ENCODE measurements at places on chromosomes 3 and 15. TPM values are rescaled to one million over a fixed set of nuclear protein-coding genes. Genes with fewer than 3 reads are reported as not detected.
A peak's percentile ranks its signal among the peaks of the same experiment; 100 is the strongest.

- peaks cover 8% of the 10 kb centered on the region for H3K36me3 ChIP-seq
- H3K27me3 ChIP-seq, result no peaks in the 10 kb centered on the region
- H3K27ac ChIP-seq, result peak overlapping the region; percentile 36
- peaks cover 32% of the 10 kb centered on the region for H3K4me1 ChIP-seq
- DNase-seq, result no peak
Observed at GRCh38 chr3:141273700-141274410, 42.2 kb downstream of the PXYLP1 start.

- peaks cover 10% of the 10 kb centered on the region for H3K4me1 ChIP-seq
- no peaks in the 10 kb centered on the region for H3K27me3 ChIP-seq
- H3K4me3 ChIP-seq, result no peak overlapping the region
- H3K27ac ChIP-seq, result no peak overlapping the region
- no peak for DNase-seq
- peaks cover 12% of the 10 kb centered on the region for H3K36me3 ChIP-seq
Observed at GRCh38 chr15:78272316-78272715, 8.0 kb downstream of the DNAJA4 start.

DNA sequence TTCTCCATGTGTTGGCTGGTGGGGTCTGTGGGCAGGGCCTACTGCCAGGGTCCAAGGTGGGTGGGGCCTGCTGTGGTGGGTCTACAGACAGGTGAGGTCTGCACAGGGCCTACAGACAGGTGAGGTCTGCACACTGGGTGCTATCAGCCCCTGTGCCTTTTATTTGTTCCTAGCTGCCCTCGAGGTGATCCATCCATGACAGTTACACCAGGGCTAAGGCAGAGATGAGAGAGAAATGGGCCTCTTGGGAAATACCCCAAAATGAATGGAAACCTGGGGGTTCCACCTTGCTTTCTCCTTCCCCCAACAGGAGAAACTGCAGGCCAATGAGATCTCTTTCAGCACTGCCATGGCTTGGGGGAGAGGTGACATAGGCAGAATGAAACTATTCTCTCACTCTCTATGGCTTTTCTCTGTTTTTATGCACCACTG is 36.4 kb downstream of the CFAP100 start:
- H3K4me1 ChIP-seq, result peaks cover 4% of the 10 kb centered on the region
- no peak overlapping the region for H3K4me3 ChIP-seq
- H3K27ac ChIP-seq, result no peak overlapping the region
- peak; percentile 26 for DNase-seq
- peaks cover 5% of the 10 kb centered on the region for H3K36me3 ChIP-seq

DNA sequence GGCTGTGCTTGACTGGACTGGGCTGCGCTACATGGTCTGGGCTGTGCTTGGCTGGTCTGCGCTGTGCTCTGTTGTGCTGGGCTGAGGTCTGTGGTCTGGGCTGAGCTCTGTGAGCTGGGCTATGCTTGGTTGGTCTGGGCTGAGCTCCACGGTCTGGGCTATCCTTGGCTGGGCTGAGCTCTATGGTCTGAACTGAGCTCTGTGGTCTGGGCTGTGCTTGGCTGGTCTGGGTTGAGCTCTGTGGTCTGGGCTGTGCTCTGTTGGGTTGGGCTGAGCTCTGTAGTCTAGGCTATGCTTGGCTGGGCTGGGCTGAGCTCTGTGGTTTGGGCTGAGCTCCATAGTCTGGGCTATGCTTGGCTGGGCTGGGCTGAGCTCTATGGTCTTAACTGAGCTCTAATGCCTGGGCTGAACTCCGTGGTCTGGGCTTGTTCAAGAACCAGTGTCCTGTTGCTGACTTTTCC is 92.0 kb downstream of the PLXNA1 start:
- H3K4me1 ChIP-seq, result no peaks in the 10 kb centered on the region
- H3K36me3 ChIP-seq, result no peaks in the 10 kb centered on the region
- no peaks in the 10 kb centered on the region for H3K27me3 ChIP-seq
- no peak for DNase-seq

- no peaks in the 10 kb centered on the region for H3K27me3 ChIP-seq
- no peak overlapping the region for H3K4me3 ChIP-seq
- H3K4me1 ChIP-seq, result no peaks in the 10 kb centered on the region
- H3K36me3 ChIP-seq, result peaks cover 3% of the 10 kb centered on the region
Observed at GRCh38 chr3:143464850-143465249, 345.3 kb downstream of the CHST2 start.

DNA sequence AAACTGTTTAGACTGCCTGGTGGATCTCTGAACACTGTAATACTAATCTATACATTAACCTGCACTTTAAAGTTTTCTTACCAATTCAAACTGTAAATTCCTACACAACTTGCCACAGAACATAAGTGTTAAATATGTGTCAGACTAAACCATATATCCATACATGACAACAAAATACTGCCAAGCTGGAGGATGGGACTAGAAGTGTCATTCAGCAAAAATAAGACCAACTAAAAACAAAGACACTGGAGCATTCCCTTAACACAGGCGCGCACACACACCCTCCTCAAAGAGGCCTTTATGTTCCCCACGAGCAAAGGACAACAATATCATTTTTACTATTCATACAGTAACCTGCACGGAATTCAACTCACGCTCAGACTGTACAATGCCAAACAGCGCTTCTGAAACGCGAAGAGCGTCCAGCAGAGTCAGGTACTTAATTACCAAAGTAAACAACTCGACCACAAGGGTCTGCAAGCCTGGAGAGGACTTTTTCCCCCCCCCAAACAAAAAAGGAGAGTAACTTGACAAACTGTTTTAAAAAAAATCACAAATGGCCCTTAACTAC is 1.1 kb downstream of the DCUN1D1 start:
- H3K27me3 ChIP-seq, result no peaks in the 10 kb centered on the region
- H3K4me1 ChIP-seq, result peaks cover 27% of the 10 kb centered on the region
- peak overlapping the region; percentile 87 for H3K27ac ChIP-seq
- H3K4me3 ChIP-seq, result peak overlapping the region; percentile 89

GRCh38 chr3:176919836-176920765 is 277.2 kb downstream of the TBL1XR1 start:
- no peak for DNase-seq
- H3K27me3 ChIP-seq, result peaks cover 3% of the 10 kb centered on the region
- no peaks in the 10 kb centered on the region for H3K36me3 ChIP-seq
- no peaks in the 10 kb centered on the region for H3K4me1 ChIP-seq

DNA sequence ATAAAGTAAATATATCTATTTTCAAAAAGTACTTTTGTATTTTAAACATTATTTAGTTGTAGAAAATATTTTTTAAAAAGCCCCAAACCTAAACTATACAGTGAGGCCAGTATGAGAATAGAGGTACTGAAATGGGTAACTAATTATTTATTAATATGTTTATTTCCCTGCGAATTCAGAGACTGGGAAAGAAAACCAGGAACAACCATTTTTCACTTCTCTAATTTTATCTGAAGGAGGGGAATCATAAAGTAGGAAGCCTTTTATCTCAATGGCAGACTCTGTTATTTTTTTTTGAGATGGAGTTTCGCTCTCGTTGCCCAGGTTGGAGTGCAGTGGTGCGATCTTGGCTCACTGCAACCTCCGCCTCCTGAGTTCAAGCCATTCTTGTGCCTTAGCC is 63.6 kb upstream of the TRAK1 start:
- peaks cover 11% of the 10 kb centered on the region for H3K36me3 ChIP-seq
- no peak for DNase-seq
- peaks cover 49% of the 10 kb centered on the region for H3K4me1 ChIP-seq
- no peak overlapping the region for H3K4me3 ChIP-seq
- H3K27me3 ChIP-seq, result no peaks in the 10 kb centered on the region

- no peaks in the 10 kb centered on the region for H3K4me1 ChIP-seq
- H3K36me3 ChIP-seq, result no peaks in the 10 kb centered on the region
- DNase-seq, result no peak
- H3K27ac ChIP-seq, result no peak overlapping the region
Observed at GRCh38 chr3:127170814-127171213, 22.1 kb upstream of the PRR23E start.

GRCh38 chr3:59839810-59840515 is 790.1 kb upstream of the CFAP20DC start:
- no peak overlapping the region for H3K4me3 ChIP-seq
- peak overlapping the region; percentile 52 for H3K27ac ChIP-seq
- DNase-seq, result peak; percentile 60
- no peaks in the 10 kb centered on the region for H3K27me3 ChIP-seq
- no peaks in the 10 kb centered on the region for H3K36me3 ChIP-seq

DNA sequence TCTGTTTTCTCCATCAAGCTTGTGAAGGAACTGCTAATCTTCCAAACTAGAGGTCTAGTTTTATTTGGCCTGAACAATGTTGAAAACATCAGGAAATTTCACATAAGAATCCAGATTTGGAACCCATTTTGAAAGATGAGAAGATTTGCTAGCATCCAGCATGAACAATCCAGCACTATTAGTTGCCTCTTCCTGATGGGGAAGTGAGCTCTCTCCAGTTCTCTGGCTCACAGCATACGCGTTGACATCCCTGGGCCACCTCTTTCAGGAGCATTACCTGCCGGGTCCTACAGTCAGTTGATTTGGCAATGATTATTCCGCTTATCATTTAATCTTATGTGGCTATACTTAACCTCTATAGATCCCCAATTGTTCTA is 10.9 kb downstream of the GPR87 start:
- H3K27ac ChIP-seq, result peak overlapping the region; percentile 72
- no peak for DNase-seq
- H3K4me3 ChIP-seq, result no peak overlapping the region

- H3K27me3 ChIP-seq, result no peaks in the 10 kb centered on the region
- peaks cover 12% of the 10 kb centered on the region for H3K36me3 ChIP-seq
- peaks cover 12% of the 10 kb centered on the region for H3K4me1 ChIP-seq
- no peak for DNase-seq
- peak overlapping the region; percentile 6 for H3K4me3 ChIP-seq
- no peak overlapping the region for H3K27ac ChIP-seq
Observed at GRCh38 chr3:128151758-128152274, 1.5 kb upstream of the EEFSEC start.

DNA sequence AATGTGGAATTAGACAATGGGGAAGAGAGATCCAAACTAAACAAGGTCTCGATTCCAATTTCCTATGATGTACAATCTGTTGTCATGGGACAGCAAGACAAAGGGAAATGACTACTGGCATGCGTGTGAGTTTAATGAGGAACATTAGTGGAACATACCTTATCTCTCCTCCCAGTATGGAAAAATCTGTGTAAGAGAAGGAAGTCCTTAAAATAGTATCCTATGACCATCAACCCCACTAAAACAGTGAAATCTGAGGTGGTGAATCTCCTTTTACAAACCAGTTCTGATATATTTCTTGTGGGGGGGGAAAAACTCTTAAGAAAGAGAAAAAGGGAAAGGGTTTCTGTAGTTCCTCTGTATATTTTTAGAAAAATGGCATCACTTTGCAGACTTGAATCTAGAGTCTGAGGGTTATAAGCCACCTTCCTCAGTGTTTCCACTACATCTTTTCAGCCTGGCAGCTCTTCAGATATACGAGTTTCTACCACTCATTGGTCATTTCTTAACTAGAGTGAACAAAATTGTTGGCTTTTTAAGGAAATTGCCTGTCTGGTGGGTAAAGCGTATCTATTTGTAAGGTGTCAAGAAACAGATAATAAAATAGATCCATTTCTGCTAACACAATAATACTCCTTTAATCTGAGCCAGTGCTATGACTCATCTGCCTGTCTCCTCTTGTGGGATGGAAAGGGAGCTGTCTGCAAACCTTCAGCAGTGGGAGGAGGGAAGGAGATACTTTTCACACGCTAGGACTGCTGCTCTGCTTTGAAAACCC is 3.0 kb upstream of the TNFAIP8L3 start:
- no peak overlapping the region for H3K27ac ChIP-seq
- peaks cover 55% of the 10 kb centered on the region for H3K27me3 ChIP-seq
- no peaks in the 10 kb centered on the region for H3K36me3 ChIP-seq
- no peak for DNase-seq
- no peak overlapping the region for H3K4me3 ChIP-seq
- peaks cover 12% of the 10 kb centered on the region for H3K4me1 ChIP-seq

DNA sequence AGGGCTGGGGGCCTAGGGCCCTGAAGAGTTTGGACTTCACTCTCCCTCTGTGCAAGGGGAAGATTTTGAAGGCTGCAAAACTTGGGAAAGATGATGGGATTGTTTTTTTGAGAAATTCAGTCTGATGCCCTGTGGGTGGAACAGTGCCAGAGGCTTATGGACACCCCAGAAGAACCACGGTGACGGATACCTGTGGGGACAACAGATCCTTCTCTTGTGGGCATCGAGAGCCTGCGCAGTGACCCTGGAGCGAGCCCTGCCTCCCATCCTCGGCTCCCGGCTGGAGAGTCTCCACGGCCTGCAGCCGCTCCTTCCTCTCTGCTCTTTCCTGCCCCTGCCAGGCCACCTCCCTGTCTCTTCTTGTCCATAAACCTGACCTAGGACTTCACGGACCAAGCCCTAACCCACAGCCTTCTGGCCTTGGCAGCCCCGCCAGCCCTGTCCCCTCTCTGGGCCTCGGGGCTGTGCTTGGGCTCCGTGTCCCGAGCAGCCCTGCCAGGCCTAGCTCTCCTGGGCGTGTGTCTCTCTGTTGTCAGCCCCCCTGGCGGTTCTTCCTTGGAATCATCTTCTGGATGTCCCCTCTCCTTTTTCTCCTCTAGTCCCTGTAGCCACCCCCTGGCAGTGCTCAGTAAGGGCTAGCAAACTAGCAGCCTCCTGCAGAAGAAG is 98.4 kb downstream of the VGLL4 start:
- no peak overlapping the region for H3K27ac ChIP-seq
- no peaks in the 10 kb centered on the region for H3K27me3 ChIP-seq
- H3K4me3 ChIP-seq, result no peak overlapping the region
- H3K4me1 ChIP-seq, result peaks cover 8% of the 10 kb centered on the region

- H3K4me1 ChIP-seq, result no peaks in the 10 kb centered on the region
- no peaks in the 10 kb centered on the region for H3K27me3 ChIP-seq
- H3K36me3 ChIP-seq, result no peaks in the 10 kb centered on the region
- DNase-seq, result no peak
- no peak overlapping the region for H3K4me3 ChIP-seq
Observed at GRCh38 chr15:28868744-28869345, 16.9 kb upstream of the APBA2 start.

GRCh38 chr3:195250473-195251251 is 20.3 kb downstream of the XXYLT1 start:
- no peaks in the 10 kb centered on the region for H3K27me3 ChIP-seq
- peaks cover 1% of the 10 kb centered on the region for H3K36me3 ChIP-seq
- H3K4me3 ChIP-seq, result peak overlapping the region; percentile 2
- H3K27ac ChIP-seq, result peak overlapping the region; percentile 74
- no peak for DNase-seq

DNA sequence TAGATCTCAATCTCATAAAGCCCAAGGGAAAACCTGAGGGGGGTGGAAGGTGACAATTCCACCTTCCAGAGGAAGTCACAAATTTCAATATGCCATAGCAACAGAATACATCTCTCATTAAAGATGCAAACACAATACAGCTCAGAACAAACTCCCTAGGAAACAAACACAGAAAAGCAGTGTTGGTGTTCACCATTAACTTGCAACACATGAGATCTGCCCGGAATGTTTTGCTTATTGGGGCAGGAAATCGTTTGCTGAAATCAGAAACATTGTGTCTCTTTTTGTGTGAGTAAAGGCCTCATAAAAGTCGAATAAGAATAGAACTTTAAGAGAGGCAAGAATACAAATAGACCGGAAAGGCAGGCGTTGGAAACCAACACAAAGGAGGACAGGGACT is 5.8 kb upstream of the RYR3 start:
- no peaks in the 10 kb centered on the region for H3K4me1 ChIP-seq
- H3K27me3 ChIP-seq, result peaks cover 17% of the 10 kb centered on the region
- no peak overlapping the region for H3K27ac ChIP-seq
- no peak for DNase-seq
- no peaks in the 10 kb centered on the region for H3K36me3 ChIP-seq

CEP152 gene
- 39.7 TPM for total RNA-seq

EFHB gene
- 0.69 TPM for total RNA-seq

RBP2 gene
- not detected for total RNA-seq

WNT5A gene
- total RNA-seq, result not detected

ADGRG7 gene
- total RNA-seq, result 21.2 TPM

C2CD4A gene
- total RNA-seq, result 0.67 TPM

GUCA1C gene
- total RNA-seq, result not detected

PLCB2 gene
- 58.8 TPM for total RNA-seq

GOLGA8G gene
- total RNA-seq, result not detected
